ENCODE measurements at places on chromosomes 2 and 18. TPM values are rescaled to one million over a fixed set of nuclear protein-coding genes. Genes with fewer than 3 reads are reported as not detected.

NEDD4L gene
- 4.7 TPM for total RNA-seq

BOK gene
- 0.15 TPM for total RNA-seq

TTL gene
- 26.7 TPM for total RNA-seq

C2orf80 gene
- total RNA-seq, result not detected

PSMA8 gene
- 1.0 TPM for total RNA-seq

LDLRAD4 gene
- total RNA-seq, result 18.3 TPM

- no peak for DNase-seq
Measured at GRCh38 chr2:10584843-10585475, 104.8 kb downstream of the NOL10 start.

DNA sequence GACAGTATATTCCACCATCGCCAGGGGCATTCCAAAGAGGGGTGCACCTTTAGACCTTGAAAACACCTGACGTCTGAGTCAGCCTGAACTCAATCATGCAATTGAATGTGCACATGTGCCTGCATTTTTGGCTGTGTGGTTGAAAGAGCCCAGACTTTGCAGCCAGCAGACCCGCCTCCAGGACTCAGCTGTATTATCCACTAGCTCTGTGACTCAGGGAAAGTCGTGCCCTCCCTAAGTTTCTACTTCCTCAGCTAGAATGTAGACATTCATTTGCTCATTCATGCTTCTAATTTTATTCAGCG lies 94.2 kb downstream of the LRRC30 start:
- no peak for DNase-seq

DNA sequence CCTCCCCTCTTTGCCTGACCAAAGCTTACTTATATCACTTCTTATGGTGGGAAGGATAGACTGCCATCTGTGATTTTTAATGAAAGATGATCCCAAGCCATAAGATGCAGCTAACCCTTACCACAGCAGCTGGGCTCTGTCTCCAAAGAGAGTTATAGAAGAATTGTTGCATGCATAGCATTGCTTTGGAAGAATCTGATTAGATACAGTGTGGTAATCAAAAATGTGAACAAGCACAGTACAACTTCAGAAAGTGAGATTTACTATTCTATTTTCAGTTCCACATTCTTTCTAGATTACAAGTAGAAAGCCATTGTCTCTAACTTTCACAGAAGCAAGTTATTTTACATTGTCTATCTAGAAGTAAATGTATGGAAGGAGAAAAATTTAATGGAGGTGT lies 129.0 kb upstream of the ACVR2A start:
- no peak for DNase-seq

DNA sequence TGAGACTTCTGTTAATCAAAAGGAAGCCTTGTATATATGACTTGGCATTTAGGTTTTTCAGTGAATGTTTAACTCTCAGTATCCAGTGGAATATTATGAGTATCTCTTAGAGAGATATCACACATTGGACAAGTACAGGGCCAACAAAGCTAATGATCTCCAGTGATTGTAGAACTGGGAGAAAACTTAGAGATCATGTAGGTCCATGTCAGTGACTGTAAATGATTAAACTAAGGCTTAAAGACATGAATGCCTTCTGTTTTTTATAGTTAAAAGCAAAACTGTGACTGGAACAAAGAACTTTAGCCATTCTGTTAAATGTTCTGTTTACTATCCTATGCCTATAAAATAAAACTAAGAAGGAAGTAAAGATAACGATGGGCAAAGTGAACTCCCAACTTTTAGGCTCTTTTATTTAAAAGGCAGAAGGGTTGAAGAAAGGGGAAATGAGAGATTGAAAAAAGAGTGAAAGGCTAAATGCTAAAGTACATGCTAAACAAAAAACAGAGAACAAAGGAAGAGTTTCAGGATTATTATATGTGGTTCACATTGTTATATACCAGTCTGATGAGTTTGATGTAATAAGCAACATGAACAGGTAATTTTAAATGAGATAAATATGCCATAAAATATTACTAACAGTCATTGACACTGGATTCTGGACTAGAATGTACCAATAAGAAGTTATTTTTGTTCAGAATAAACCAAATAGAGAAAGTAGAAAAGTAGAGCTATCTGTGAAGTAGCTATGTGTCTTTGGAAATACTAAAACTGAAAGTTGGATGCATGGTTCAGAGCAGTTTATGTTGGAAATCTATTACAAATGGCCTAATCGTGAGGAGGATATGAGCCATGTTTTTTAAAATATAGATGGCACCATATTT lies 37.1 kb upstream of the TNFRSF11A start:
- no peak for DNase-seq

DNA sequence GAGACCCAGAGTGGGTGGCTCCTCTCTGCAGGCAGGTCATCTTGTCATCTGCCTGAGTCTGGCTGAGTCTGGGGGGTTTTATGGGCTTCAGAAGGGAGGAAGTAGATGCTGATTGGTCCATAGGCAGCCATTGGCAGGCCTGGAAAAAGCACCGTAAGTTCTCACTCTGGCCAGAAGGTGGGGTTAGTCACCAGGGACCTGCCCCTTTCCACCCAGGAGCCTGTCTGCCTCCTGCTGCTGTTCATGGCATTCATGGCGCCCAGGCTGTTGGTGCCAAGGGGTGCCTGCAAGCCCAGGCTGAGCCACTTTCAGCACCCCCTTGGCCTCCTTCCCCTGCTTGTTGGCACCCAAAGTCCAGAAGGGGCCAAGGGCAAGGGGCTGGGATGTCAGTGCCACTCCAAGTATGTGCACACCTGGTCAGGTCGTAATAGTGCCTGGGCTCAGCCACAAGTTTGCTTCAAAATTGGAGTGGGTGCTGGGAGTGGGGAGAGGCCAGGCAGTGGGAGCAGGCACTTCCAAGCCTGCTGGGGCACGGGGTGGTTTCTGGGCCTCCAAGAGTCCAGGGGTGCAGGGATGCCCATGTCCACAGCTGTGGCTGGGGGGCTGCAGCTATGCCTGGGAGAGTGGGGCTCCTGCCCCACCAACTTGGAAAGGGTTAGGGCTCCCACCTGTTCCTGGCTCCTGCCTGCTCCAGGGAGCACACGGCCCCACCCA lies 178.1 kb downstream of the FAM210A start:
- DNase-seq, result no peak

GRCh38 chr2:25088817-25089516 lies 47.1 kb downstream of the EFR3B start:
- DNase-seq, result no peak

DNA sequence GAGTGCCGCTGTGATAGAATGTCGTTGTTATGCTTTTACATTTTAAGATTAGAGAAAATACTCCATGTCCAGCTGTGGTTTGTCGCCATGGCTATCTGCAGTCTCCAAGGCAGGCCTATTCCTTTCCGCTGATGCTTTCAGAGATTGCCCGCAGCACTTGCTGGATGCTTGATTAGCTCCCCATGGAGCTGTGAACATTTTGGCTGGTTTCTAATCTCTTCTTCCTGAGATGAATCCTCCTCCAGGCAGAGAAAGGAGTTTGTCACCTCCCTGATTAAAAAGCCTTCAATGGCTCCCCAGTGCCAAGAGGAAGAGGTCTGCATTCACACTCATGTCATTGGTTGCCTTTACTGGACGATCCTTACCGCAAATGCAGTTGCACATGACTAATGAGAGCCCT lies 32.6 kb upstream of the LPIN1 start:
- no peak for DNase-seq

- DNase-seq, result no peak
Measured at GRCh38 chr2:103788951-103789350, 1027.1 kb downstream of the TMEM182 start.

- DNase-seq, result no peak
Measured at GRCh38 chr2:105384216-105384615, 14.6 kb downstream of the FHL2 start.

GRCh38 chr18:9506046-9506792 lies 30.9 kb downstream of the RALBP1 start:
- no peak for DNase-seq
